Right cardiac atrium (tissue), 5 donors: ENCODE measurements at places on chromosomes 13 and 19.

DNA sequence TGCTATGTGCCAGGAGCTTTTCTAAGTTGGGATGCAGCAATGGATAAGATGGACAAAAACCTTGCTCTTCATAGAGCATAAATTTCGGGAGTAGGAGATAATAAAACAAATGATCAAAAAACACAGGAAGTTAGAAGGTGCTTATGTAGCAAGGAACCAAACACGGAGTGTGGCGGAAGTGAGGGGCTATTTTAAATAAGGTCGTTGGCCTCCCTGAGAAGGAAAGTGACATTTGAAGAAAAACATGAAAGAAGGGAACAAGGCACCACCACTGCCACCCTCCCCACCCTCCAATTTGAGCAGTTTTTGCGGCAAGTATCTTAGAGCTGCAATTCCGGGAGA, 3.2 kb upstream of the GSX1 start:
- no peak for DNase-seq

GRCh38 chr19:38559428-38560401, 58.0 kb downstream of the MAP4K1 start:
- no peak for DNase-seq

GRCh38 chr13:112726016-112726767, 36.4 kb downstream of the ATP11A start:
- DNase-seq, result peak; percentile 41

- DNase-seq, result no peak
Measured at GRCh38 chr13:29861694-29862110, 11.3 kb upstream of the UBL3 start.

- DNase-seq, result no peak
Measured at GRCh38 chr13:77548095-77548494, 12.6 kb downstream of the SCEL start.

GRCh38 chr19:4776436-4777211, 14.9 kb upstream of the FEM1A start:
- no peak for DNase-seq

DNA sequence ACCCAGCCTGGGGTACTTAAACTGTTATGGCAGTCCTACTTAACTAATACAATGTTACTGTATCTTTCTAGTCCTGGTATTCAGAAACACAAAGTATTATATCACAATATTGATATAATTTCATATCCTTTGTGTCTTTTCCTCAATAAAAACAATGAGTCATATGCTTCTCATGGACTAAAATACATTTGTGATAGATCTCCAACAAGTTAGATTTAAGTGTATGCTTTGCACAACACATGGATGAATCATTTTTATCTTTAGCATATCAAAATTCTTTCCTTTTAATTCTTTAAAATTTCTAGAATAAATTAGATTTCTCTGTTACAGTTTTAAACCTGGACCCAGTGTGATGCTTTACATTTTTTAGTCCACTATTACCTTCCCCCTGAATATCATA, 1357.8 kb upstream of the ATXN8OS start:
- DNase-seq, result no peak

DNA sequence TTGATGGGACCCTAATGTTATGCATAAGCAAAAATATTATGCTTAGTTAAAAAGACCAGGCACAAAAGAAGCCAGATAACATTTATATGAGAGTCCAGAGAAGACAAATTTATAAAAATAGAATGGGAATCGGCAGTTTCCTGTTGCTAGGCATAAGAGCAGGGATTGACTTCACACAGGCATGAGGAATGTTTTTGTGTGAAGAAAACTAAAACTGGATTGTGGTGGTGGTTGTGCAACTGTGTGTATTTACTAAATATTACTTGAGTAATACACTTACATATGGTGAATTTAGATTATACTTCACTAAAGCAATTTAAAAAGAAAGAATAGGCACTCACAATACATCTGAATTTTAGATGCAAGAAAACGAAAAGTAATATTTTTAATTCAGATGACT, 108.3 kb downstream of the SLITRK1 start:
- no peak for DNase-seq

DNA sequence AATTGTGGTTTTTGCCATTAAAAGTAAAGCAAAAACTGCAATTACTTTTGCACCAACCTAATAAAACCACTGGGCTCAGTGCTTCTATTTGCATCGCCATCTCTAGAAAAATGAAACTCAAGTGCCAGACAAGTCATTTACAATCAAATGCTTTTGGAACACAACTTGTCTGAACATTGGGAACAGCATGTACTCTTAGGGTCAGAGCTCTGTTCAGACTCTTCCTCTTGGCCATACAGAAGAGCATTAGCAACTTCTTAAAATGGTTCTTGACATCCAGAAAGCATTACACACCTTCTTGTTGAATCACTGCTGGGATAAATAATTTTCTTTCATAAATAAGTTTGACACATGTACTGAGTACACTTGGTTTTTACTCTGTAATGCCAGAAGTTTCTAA, 272.5 kb downstream of the DCLK1 start:
- no peak for DNase-seq

- peak; percentile 65 for DNase-seq
Measured at GRCh38 chr13:40438999-40439797, 227.2 kb downstream of the FOXO1 start.

GRCh38 chr13:96793404-96793755, 200.9 kb downstream of the OXGR1 start:
- no peak for DNase-seq

DNA sequence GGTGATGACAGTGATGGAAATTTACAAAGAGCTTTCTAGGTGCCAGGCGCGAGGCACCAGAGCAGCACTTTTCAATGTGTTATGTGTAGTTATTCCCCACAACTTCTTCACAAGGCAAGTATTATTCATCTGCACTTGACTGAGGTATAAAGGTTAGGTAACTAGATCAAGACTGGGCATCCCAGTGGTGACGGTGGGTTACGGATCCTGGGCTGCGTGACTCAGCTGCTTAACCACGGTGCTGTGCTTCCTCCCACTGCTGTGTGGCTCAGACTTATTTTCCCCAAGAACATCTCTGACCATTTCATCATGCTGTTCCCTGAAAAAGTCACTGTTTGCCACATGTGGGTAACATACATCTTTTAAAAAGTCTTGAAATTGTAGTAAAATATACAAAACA, 19.3 kb downstream of the EDDM13 start:
- no peak for DNase-seq

- DNase-seq, result no peak
Measured at GRCh38 chr19:40519352-40520322, 52.8 kb downstream of the SPTBN4 start.

DNA sequence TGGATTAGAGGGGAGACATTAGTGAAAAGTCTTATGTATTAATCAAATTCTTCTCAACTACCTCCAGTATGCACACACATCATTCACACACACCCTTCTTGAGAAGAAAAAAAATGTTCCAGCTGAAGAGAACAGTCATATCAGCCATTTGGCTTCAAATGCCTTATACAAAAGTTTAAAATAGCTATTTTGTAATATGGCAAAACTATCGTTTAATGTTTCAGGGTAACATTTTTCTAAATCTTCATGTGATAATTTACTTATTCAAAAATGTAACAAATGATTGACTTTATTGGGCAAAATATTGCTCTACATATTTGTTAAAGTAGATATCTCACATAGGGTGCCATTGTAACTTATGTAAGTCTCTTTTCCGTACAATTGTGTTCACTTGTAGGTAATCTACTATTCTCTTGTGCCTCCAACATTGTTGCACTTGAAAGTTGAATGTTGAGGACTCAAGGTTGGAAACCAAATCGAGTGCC, 13.6 kb downstream of the ZIC2 start:
- no peak for DNase-seq

GRCh38 chr13:86185636-86186035, 386.4 kb upstream of the SLITRK6 start:
- DNase-seq, result no peak

DNA sequence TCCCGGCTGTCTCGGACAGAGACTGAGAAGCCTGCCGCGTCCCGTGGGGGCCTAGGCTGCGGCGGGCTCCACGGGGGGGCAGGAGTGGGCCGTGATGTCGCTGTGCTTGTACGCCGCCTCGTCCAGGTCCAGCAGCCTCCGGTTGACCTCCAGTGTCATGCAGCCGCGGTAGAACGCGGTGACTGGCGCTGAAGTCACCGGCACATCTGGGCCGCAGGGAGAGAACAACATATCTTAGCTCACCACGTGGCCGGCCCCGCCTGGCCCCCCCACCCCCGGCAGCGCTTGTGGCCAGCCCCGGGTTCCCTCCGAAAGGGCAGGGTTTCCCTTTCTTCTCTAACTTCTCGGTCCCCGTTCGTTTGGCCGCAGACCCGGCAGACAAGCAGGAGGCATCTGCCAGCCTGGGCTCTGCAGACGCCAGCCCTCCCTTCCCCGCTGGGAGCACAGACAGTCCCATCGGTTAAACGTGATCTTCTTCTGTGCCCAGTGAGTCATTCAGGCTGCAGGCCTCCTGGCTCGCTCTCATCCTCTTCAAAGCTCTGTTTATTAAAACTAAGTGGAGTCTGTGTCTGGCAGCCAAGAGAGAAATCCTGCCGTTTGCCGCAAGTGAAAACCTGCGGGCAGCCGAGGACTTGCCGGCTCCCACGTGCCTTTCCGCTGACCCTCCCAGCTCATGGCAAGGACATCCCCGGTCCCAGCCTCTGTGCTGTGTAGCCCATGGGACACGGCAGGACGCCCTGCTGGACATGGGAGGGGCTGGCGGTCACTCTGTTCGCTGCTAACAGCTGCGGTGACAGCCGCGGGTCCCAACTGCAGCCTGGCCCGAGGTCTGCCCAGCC, 42.8 kb downstream of the GAS6 start:
- peak; percentile 89 for DNase-seq

- DNase-seq, result peak; percentile 8
Measured at GRCh38 chr19:8269724-8270123, 38.4 kb downstream of the CD320 start.

DNA sequence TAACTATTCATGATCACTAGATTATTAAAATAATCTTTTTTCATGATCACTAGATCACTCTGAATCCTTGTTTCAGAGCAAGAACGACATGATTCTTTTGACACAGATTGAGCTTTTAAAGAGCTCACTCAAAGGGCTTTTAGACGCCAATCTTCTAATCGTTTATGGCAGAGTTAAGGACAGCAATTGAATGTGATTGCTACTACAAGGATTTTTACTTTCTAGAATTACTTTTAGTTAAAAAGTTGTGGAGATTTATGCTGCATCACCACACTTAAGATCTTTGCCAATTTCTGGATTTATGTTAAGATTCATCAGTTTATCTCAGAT, 1.3 kb downstream of the EXOSC8 start:
- DNase-seq, result no peak

DNA sequence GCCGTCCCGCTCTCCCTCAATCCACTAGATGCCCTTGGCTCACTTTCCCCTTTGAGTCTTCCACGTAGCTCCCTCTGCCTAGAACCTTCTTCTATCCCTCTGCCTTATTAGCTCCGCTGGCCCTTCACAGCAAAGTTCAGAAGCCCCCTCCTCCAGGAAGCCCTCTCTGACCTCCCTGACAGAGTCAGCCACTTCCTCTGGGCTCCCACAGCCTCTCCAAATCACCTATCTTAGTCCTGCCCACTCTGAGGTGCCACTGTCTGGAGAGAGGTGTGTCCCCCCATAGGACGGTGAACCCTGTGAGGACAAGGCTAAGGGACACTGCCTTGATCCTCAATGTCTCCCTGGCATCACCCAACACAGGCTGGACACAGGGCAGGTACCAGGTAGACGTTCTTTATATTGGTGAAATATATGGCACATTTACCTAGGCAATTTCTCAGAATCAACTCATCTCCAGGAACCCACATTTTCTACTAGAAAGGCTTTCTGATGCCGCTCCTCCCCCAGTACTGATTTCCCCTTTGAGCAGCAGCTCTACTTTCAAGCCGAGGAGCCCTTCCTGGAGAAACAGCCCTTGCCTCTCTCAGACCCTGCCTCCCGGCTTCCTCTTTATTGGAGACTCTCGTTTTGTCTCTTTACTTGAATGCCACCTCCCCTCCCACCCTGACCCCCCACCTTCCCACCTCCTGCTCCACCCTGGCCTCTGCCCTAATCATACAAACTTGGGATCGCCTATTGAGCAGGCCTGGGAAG, 3.4 kb upstream of the TGFB1 start:
- no peak for DNase-seq

GRCh38 chr19:33557720-33558119, 36.1 kb upstream of the PEPD start:
- DNase-seq, result no peak
